ENCODE measurements at places on chromosomes 12 and 14.

DNA sequence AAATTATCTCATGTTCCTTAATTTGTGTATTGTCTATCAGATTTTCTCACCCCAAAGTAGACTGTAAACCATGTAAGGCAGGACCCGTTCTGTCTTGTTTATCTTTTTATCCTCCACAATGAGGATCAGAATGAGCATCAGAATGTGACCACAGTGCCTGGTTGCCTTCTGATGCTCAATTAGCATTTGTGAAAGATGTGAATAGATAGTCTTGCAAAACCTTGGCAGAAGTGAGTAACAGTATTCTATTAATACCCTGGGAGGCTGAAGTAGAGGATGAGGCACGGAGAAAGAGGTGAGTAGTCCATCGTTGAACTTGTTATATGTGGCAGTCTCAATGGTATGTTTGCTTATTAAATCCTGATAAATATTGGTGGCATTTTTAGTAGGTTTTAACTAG lies 781.4 kb downstream of the NRXN3 start:
- DNase-seq, result no peak

- no peak for DNase-seq
Measured at GRCh38 chr12:101783150-101783549, 43.9 kb upstream of the SYCP3 start.

DNA sequence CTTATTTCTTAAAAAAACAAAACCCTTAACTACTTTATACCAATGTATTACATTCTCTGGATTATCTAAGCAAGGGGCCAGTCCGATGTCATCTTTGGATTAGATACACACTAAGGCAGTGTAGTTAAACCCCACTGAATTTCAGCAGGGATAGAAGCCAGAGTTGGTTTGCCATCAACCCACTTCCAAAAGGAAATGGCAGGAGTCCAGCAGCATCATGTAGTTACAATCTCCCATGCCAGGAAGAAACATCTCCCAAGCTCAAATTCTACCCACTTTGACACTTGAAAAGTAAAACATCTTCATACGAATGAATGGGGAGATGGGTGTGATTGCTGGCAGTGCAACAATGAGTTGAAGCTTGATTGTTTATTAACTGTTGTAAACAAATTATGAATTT lies 203.5 kb upstream of the PLXNC1 start:
- no peak for DNase-seq

DNA sequence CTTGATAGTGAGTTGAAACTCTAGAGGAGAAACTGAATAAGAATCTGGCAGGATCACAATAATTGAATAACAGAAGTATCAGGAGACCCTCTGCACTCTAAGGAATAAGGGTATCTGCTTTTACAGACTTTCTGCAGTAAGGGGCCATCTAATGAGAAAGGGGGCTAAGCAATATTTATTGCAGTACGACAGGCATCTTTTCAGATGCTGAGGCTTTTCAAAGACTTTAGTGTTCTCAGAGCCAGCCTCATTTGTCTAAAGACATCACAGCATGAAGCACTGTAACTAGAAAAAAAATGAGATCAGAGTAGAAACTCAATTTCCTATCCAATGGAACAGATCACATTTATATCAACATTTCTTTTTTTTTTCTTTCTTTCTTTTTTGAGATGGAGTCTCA lies 22.2 kb downstream of the PPTC7 start:
- DNase-seq, result no peak

- no peak for DNase-seq
Measured at GRCh38 chr12:65330331-65330730, 51.8 kb downstream of the MSRB3 start.

Measured in foreskin fibroblast (primary cell).